Pons (tissue), 1 donor: ENCODE measurements at places on chromosomes 5 and 9.

- peak; percentile 11 for DNase-seq
These were observed 17.6 kb upstream of the HAVCR1 start for GRCh38 chr5:157076558-157076957.

DNA sequence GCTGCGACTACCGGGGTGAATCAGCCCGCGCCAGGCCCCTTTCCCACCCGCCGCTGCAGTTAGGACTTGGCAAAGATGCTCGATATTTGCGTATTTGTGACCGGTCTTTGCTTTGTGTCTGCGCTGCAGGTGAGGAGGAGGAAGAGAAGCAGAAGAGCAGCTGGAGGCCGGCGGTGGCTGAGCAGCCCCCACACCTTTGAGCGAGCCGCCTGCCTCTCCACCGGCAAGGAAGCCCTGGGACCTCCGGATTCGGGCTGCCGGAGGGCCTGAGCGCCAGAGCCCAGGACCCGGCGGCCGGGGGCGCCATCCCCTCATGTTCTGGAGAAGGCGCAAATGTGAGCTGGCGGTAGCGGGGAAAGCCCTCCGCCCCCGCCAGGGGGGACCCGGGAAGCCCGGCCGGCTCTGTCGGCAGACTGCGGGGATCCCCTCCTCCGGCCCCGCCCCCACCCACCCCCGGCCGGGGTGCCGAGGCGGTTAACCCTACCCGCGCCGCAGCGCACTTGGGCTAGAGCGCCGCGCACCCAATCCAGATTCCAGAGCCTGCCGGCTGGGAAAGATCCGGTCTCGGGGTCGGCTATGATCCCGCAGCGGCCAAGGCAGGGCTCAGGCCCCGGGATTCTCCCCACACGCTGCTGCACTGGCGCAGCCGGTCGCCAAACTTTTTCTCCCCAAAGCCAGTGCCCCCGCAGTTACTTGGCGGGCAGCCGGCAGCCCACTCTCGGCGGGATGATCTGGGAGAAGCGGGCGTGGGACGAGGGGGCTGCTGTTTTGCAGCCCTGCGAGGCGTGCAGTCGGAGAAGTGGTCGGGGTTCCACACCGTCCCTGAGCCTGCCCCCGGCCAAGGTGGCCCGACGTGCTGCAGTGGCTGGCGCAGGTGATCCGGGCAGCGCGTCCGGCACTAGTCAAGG is 800 bp upstream of the KCNN2 start:
- DNase-seq = no peak

DNA sequence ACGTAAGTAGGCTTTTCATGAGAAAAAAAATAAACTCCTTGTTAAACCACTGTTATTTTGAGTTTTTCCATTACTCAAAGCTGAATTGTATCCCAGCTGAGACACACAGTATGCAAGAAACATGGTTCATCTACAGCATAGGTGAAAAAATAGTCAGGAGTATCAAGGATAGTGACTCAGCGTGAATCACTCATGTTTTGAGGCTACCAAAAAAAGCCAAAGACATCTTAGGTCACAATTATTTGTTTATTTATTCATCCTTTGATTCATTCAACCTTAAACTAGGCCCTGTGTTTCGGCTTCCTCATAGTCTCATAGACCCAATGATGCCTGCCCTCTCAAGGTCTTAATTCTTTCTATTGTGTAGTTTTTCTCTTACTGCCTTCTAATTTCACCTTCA is 32.9 kb upstream of the STX17 start:
- DNase-seq = no peak

DNA sequence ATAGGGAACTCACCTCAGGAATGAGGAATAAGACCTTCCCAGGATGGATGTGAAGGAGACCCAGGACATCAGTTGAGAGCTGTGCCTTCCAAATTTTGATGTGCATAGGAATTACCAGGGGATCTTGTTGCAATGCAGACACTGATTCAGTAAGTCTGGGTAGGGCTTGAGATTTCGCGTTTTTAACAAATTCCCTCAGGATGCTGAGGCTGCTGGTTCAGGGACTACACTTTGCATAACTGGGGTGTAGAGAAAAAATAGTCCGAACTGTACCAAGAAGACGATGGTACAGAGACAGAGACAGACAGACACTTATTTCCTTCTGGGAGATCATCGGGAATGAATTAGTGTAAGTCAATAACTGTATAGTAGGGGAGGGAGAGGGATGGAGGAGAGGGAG is 82.3 kb upstream of the FREM1 start:
- DNase-seq = peak; percentile 8

GRCh38 chr9:96442491-96442890 is 7.5 kb upstream of the HABP4 start:
- DNase-seq = no peak

GRCh38 chr5:139262742-139263445 is 30.6 kb upstream of the MATR3 start:
- peak; percentile 96 for DNase-seq

GRCh38 chr9:19424176-19424779 is 15.5 kb downstream of the ACER2 start:
- DNase-seq = no peak

GRCh38 chr9:72581694-72582093 is 60.3 kb downstream of the TMC1 start:
- DNase-seq = no peak

GRCh38 chr5:137356127-137356526 is 143.0 kb downstream of the SPOCK1 start:
- no peak for DNase-seq

DNA sequence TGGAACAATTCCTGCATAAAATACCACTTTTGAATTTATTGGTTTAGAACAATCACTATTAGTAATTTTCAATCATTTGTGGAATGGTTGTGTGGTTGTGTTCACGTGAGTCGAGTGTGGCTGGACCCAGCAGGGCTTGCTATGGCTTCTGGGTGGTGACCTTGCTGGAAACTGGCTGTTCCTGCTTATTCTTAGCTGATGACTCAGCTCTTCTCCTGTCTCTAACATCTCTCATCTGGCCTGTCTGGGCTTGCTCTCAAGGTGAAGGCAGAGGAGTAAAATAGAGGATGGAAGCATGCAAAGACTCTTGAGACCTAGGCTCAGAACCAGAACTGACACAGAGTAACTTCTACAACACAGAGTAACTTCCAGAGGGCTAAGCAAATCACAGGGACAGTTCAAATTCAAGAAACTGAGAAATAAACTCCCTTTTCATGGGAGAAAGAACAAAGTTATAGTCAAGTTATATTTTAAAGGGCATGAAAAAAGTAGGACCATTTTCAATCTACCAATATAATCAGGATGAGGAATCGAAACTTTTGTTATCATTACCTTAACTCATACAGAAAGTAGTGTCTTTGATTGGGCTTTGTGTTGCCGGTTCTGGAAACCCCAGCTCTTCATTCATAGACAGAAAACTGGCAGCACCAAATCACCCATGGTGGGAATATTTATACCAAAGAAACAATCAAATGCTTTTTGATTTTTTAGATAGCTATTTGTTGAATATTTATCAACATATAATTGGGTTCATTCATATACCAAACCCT is 665.1 kb downstream of the CDH18 start:
- peak; percentile 19 for DNase-seq

- peak; percentile 5 for DNase-seq
These were observed 29.9 kb downstream of the CSF2 start for GRCh38 chr5:132103332-132103951.

GRCh38 chr5:138929571-138929955 is 54.4 kb upstream of the LRRTM2 start:
- DNase-seq = peak; percentile 37

DNA sequence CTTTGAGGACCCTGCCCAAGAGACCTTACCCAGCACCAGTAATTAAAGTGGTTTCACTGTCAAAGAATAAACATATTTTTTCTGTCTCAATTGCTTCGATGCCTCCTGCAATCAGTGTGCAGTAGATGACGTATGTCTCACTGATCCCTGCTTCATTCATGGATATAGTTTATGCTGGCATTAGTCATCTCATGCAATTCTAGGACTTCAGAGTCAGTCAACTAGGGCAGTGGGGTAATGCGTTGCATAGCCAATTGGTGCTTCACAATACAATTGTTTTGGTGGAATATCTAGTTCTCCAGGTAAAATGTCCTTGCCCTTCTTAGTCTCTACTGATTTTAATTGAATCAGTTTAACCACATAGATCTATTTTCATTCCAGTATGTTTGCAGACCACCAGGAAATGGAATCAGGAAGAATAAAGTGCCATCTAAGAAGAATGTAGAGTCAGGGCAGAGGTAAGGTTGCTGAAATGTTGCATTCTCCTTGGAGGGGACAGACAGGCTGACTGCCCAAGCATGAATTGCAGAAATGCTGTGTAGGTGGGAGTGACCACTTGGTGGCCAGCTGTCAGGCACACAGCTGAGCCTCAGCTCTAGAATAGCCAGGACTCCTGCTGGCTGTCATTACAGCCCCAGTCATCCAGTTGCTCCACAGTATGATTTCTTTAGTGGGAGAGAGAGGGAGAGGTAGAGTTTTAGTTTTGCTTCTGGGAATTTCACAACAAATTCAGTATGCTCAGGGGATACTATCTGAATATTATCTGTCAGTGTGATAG is 73.5 kb upstream of the MEGF10 start:
- DNase-seq = no peak

DNA sequence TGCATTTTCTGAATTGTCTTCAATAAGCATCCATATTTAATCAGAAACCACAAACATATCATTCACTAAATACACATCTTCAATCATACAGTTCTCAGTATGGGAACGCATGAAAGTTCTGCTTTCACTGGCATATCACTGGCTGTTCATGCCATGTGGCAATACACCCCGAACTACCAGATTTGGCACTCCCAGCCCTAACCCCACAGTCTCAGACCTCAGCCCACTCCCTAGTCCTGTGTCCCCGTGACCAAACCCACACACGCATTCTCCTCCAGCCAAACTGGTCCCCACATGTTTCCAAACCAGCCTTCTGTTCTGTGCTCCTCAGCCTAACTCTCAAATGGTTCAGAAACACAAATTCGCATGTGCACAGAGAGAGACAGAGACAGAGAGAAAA is 20.6 kb downstream of the KCNMB1 start:
- peak; percentile 46 for DNase-seq

GRCh38 chr5:176697267-176697933 is 50.1 kb downstream of the TSPAN17 start:
- DNase-seq = no peak

GRCh38 chr5:75265731-75266130 is 29.1 kb upstream of the ANKRD31 start:
- DNase-seq = peak; percentile 48

DNA sequence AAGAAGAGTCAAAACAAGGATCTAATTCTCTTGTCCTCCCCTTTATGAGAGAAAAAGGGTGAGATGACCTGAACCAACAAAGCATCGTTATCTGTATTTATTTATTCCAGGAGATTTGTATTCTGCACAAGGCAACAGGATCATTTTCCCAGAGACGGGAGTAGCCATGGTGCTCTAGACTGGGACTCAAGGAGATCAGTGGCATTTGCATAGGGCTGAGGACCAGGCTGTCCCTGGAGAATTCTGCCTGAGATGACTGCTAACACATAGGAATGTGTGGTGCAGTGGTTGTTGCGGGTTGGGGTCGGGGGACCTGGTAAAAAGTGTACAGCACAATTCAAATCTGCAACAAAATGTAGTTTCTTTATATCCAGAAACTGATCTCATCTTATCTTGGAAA is 22.3 kb upstream of the ZNF474 start:
- DNase-seq = no peak

- DNase-seq = no peak
These were observed 661.0 kb downstream of the DTWD2 start for GRCh38 chr5:118327389-118327788.

DNA sequence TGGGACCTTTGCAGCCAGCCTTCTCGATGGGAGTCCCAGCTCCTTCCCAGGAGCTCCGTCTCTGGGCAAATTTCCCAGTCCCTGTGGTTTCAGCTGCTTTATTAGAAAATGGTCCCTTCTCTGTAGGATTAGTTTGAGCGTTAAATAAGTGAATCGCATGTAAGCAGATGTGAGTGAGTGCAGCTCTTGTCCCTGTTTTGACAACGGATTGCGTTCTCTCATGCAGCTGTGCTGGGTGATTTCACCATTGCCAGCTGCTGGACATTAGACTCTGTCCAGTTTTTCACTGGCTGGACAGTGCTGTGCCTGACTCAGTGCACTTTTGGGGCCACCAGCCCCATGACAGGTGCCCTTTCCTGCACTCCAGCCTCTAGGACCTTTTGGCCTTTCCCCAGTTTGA is 11.6 kb upstream of the CEL start:
- DNase-seq = peak; percentile 76

GRCh38 chr5:66931651-66932050 is 264.9 kb downstream of the CD180 start:
- DNase-seq = no peak

GRCh38 chr5:172493906-172494305 is 39.6 kb upstream of the SH3PXD2B start:
- no peak for DNase-seq

DNA sequence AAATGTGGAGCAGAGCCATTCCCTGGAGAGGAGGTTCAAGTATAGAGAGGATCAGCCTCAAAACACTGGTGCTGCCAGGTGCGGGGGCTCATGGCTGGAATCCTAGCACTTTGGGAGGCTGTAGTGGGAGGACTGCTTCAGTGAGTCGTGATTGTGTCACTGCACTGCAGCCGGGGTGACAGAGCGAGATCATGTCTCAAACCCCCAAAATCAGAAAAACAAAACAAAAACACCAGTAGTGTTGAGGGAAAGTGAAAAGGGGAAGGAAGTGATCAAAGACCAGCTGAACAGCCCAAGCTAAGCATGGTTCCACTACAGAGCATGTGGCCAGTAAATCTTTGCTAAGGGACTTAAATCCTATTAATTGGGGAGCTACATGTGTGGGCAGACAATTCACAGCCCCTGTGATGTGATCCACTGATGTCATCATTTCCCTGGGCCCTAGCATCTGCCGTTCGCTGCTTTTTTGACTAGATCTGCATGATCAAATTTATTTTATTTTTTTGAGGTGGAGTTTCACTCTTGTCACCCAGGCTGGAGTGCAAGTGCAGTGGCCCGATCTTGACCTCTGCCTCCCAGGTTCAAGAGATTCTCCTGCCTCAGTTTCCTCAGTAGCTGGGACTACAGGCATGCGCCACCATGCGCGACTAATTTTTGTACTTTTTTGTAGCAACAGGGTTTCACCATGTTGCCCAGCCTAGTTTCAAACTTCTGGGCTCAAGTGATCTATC is 2.7 kb upstream of the PCBD2 start:
- no peak for DNase-seq

DNA sequence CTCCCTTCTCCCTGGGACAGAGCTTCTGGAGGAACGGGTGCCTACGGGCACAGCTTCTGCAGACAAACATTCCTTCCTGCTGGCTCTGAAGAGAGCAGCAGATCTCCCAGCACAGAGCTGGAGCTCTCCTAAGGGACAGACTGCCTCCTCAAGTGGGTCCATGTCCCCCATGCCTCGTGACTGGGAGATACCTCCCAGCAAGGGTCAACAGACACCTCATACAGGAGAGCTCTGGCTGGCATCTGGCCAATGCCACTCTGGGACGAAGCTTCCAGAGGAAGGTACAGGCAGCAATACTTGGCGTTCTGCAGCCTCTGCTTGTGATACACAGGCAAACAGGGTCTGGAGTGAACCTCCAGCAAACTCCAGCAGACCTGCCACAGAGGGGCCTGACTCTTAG is 227.9 kb downstream of the SPATA31D1 start:
- DNase-seq = no peak

GRCh38 chr5:8660133-8660893 is 791.4 kb downstream of the MTRR start:
- no peak for DNase-seq

GRCh38 chr5:54837093-54837492 is 148.3 kb downstream of the ESM1 start:
- DNase-seq = no peak
